ENCODE measurements at places on chromosomes 5 and 9. TPM values are rescaled to one million over a fixed set of nuclear protein-coding genes. Genes with fewer than 3 reads are reported as not detected.

- no peak for DNase-seq
- no peaks in the 10 kb centered on the region for H3K4me1 ChIP-seq
- H3K27ac ChIP-seq: no peak overlapping the region
These were observed 37.3 kb upstream of the ANKRD34B start for GRCh38 chr5:80607343-80607742.

DNA sequence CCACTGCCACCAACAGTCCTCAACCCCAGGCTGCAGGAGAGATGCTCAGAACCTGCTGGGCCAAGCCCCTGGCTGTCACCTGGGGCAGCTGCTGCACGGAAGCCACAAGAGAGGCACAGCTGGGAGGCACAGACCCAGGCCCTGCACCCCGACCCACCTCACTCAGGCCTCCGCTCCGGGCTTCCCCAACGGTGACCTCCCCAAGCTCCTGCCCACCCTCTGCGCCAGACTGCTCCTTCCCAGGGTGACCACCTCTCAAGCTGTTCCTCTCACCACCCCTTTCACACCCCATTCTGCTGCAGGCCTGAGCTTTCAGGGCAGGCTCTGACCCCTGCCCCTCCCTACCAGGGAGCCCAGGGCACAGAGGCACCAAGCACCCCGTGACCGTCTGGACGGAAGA is 33.0 kb downstream of the VAV2 start:
- no peak for DNase-seq
- H3K4me3 ChIP-seq: no peak overlapping the region
- H3K27ac ChIP-seq: no peak overlapping the region
- H3K27me3 ChIP-seq: no peaks in the 10 kb centered on the region

DNA sequence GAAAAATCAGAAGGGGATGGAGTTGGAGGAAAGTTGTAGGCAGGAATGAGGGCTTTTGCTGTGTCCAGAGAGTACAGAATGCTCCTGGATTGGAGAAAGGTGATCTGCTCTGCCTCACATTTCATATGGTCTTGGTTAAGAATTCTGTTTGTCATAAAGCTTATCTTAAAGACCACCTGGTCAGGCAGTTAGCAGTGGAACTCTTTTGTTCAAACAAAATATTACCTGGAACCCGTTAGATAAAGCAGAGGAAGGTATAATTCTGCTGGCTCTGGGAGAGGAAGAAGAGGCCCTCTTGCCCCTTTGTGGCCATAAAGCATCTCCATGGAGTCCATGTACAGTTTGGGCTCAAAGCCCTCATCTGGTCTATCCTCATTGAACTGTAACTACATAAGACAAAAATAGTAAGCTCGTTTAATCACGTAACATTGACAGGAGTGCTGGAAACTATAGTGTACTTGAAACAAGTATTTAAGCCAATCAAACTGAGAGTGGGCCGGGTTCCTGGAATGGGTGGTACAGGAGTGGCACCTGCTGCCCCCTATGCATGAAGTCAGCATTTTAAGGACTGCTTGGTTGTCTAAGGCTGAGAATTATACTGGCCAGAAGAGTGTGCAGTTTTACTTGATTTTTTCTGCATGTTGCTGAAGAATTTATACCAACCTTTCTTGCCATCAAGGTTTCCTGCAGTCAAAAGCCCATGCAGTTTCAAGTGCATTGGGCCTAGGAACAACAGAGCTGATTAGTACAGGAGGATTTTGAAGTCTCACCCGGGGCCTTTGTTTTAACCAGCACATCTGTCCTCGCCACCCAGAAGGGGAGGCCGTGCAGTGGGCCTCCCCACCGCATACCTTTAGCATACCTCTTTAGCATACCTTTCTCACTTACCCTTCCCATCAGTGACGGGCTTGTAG is 39.9 kb downstream of the STXBP1 start:
- DNase-seq: no peak
- H3K4me1 ChIP-seq: no peaks in the 10 kb centered on the region
- no peaks in the 10 kb centered on the region for H3K27me3 ChIP-seq
- H3K27ac ChIP-seq: no peak overlapping the region
- H3K4me3 ChIP-seq: no peak overlapping the region

- no peak overlapping the region for H3K4me3 ChIP-seq
- no peaks in the 10 kb centered on the region for H3K36me3 ChIP-seq
- no peaks in the 10 kb centered on the region for H3K4me1 ChIP-seq
- no peaks in the 10 kb centered on the region for H3K27me3 ChIP-seq
- H3K27ac ChIP-seq: no peak overlapping the region
These were observed 69.9 kb downstream of the SEMA6A start for GRCh38 chr5:116504593-116505166.

DNA sequence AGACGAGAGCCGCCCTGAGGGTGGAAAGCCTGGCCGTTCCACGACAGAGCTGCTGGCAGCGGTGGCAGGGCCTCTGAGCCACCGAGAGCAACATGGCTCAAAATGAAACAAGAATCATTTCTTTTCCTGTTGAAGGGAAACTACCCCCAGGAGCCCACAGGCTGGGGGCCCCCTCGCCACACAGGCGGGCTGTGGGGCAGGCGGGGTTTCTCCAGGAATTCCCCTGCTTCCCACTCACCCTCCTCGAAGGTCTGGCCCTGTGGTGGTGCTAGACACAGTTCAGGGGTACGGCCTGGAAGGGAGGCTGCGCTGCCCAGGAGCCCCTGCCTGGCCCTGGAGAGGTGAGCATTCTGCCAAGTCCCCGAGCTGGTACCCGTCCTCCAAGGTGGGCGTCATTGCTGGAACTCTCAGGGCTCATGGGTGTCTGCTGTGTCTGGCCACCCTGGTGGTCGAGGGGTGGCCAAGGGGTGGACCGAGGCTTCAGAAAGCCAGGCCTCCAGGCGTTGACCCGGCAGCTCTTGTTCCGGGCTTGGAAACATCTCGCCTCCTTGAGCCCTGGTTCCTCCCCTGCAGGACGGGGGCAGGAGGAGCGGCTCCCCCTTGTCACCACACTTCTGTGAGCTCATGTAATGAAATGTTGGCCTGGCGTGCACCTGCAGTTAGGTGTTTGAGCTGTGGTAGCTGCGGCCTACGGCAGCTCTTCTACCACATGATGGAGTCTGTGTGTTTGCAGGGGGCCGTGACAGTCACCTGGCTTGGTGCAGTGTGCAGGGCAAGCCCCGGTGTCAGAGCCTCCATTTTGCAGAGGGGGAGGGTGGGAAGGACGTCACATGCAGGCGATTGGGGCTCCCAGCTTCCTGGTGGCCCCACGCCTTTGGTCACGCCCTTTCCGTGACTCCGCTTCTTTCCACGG is 65.3 kb downstream of the RXRA start:
- H3K4me1 ChIP-seq: peaks cover 65% of the 10 kb centered on the region
- DNase-seq: peak; percentile 92
- peak overlapping the region; percentile 77 for H3K4me3 ChIP-seq

GRCh38 chr9:71213633-71214032 is 92.2 kb upstream of the TRPM3 start:
- H3K27ac ChIP-seq: no peak overlapping the region
- DNase-seq: no peak
- H3K4me1 ChIP-seq: no peaks in the 10 kb centered on the region

- H3K27ac ChIP-seq: peak overlapping the region; percentile 49
- H3K36me3 ChIP-seq: peaks cover 18% of the 10 kb centered on the region
- peaks cover 25% of the 10 kb centered on the region for H3K4me1 ChIP-seq
These were observed 156.0 kb downstream of the CDC42SE2 start for GRCh38 chr5:131419877-131420276.

DNA sequence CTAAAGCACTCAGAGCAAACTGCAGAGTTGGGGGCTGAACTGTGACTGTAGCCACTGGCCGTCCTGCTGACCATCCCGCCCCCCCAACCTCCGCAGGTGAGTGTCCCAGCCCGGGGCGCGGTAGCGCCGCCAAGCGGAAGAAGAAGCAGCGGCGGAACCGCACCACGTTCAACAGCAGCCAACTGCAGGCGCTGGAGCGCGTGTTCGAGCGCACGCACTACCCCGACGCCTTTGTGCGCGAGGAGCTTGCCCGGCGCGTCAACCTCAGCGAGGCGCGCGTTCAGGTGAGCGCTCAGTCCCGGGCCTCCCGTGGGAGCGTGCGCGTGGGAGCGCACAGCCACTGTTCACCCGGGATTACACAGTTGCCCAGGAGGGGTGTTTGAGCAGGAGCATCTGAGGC is 33.7 kb downstream of the PTGES start:
- no peak overlapping the region for H3K27ac ChIP-seq
- no peaks in the 10 kb centered on the region for H3K4me1 ChIP-seq
- no peaks in the 10 kb centered on the region for H3K36me3 ChIP-seq
- H3K4me3 ChIP-seq: no peak overlapping the region
- peaks cover 8% of the 10 kb centered on the region for H3K27me3 ChIP-seq

DNA sequence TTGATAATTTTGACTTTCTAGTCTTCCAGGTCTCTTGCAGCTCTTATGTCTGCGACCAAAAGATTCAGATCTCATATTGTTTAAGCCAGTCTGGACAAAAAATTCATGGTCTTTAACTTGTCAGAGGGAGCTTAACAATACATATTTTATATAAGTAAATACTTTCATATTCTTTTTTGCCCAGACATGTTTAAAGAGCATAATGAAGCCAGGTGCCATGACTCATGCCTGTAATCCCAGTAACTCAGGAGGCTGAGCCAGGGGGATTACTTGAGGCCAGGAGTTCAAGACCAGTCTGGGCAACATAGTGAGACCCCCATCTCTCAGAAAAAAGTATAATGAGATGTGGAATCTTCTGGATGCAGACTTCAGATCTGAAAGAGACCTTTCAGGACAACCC is 69.8 kb downstream of the JMY start:
- no peak overlapping the region for H3K4me3 ChIP-seq
- H3K36me3 ChIP-seq: peaks cover 16% of the 10 kb centered on the region
- no peaks in the 10 kb centered on the region for H3K4me1 ChIP-seq
- no peak for DNase-seq

DNA sequence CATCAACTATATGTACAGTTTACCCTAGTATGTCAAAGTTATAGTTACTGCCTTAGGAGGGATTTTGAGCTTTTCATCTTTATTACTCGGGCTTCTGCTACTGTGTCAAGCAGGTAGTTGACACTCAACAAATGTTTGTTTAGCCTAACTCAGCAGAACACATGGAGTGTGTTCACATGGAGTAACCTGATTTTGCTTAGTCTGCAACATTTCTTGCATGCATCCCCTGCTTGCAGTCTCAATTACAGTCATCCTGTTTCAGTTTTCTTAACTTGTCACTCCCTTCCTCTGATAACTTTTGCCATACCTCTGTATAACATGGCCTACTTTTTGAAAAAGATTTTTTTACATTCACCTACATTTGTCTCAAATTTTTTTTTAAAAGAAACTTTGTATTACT is 135.5 kb downstream of the NMUR2 start:
- no peak overlapping the region for H3K4me3 ChIP-seq
- H3K27me3 ChIP-seq: no peaks in the 10 kb centered on the region
- no peaks in the 10 kb centered on the region for H3K4me1 ChIP-seq
- DNase-seq: no peak
- no peak overlapping the region for H3K27ac ChIP-seq

DNA sequence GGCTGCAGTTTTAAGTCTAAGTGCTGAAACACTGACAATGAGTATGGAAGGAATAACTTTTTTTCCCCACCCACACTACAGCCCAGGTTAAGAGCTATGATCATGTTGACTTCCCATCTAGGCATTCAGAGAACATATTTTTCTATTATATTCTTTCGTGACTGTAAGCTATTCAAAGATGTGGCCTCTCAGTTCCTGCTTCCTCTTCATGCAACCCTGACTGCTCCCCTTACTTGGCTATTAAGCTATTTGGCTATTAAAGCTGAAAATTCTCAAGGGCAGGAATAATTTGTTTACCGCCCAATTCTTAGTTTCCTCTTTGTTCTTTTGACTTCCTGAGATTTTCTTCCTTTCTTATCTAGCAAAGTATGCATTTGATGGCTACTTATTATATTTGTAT is 18.6 kb upstream of the ALDH1A1 start:
- no peaks in the 10 kb centered on the region for H3K4me1 ChIP-seq
- no peak overlapping the region for H3K4me3 ChIP-seq
- H3K27me3 ChIP-seq: peaks cover 5% of the 10 kb centered on the region
- no peak overlapping the region for H3K27ac ChIP-seq
- no peak for DNase-seq

DNA sequence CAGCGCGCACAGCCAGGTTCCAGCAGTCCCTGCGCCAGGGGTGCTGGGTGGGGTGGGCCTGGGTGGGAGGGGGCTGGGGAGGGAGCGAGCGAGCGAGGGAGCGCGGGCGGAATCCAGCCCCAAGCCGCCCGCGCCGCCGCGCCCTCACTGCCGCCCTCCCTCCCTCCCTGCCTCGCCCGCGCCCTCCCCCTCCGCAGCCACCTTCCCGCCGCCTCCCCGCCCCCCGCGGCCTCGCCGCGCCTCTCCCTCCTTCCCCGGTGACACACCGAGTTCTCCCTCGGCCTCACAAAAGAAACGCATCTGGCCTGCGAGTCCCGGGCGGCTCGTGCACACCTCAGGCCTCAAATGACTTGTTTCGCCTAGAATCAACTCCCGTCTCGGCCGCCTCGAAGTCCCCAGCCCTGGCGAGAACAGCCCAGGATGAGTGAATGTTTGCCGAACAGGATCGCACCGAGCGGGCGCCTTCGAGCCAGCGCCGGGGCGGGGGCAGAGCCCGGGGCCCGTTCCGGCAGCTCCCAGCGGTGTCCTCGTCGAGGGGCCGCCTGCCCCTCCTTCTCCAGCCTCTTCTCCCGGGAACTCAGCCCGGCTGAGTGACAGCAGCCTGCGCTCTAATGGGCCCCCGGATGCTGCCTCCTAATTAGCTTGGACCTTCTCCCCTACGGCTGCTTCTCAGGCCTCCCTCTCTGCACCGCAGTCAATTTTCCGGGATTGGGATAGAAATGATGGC is 371 bp upstream of the PITX1 start:
- no peak overlapping the region for H3K27ac ChIP-seq
- peak; percentile 52 for DNase-seq
- H3K4me3 ChIP-seq: peak overlapping the region; percentile 70
- H3K4me1 ChIP-seq: peaks cover 29% of the 10 kb centered on the region
- H3K36me3 ChIP-seq: no peaks in the 10 kb centered on the region

- no peak overlapping the region for H3K27ac ChIP-seq
- H3K27me3 ChIP-seq: no peaks in the 10 kb centered on the region
- peak; percentile 53 for DNase-seq
- no peak overlapping the region for H3K4me3 ChIP-seq
These were observed 795 bp downstream of the NDUFAF2 start for GRCh38 chr5:60945813-60946187.

The CDO1 gene
- total RNA-seq: 0.18 TPM

The SLC25A2 gene
- not detected for total RNA-seq

The IL13 gene
- total RNA-seq: 4.8 TPM

The NRARP gene
- 3.3 TPM for total RNA-seq

The GRIN1 gene
- not detected for total RNA-seq

The CMYA5 gene
- 0.13 TPM for total RNA-seq

The HTR4 gene
- total RNA-seq: not detected

Data from activated CD8-positive, alpha-beta T cell treated with anti-CD3 and anti-CD28 coated beads for 36 hours (primary cell).